Type B pancreatic cell (in vitro differentiated cells): ENCODE measurements at places on chromosomes 11 and 22.

GRCh38 chr11:79255965-79256364 lies 184.9 kb downstream of the TENM4 start:
- DNase-seq: no peak

DNA sequence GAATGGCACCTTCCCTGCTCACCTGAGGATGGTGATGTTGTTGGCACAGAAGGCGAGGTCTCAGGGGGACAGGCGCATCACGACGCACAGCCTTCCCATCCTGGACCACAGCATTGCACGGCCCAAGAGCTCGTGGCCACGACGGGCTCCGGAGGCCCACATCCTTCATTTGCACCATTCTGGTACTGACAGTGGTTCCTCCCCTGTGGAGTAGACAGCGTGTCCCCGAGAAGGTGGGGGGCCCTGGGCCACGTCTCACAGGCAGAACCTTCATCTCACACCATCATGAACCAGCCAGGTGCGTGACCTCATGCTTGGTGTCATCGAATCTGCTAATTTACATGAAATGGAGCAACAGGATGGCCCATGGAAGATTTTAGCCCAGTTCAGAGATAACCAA lies 180.0 kb downstream of the CTTN start:
- DNase-seq: no peak

GRCh38 chr11:75273411-75274391 lies 33.1 kb downstream of the TPBGL start:
- DNase-seq: peak; percentile 57

DNA sequence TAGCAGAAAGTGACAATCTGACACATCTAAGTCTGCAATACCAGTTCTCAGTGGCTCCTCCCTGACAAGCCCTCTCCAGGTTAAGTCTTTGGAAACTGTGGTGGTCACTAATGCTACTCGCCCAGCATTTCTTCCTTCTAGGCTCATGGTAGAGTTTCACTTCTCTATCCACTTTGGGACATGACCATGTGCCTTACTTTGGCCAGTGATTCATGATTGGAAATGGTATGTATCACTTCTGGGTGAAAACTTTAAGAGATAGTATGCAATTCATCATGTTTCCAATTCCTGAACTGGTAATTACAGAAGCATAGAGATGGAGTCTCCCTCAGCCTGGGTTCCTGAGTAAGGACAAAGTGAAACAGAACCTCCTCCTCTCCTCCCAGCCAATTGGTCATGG lies 151.5 kb upstream of the LMO1 start:
- no peak for DNase-seq
